ENCODE measurements at places on chromosomes 11 and 22. TPM values are rescaled to one million over a fixed set of nuclear protein-coding genes. Genes with fewer than 3 reads are reported as not detected.

- DNase-seq = no peak
These were observed 5.9 kb upstream of the CCDC117 start for GRCh38 chr22:28766628-28767027.

Gene NAALAD2
- 0.89 TPM for total RNA-seq

GRCh38 chr11:13152264-13152663 is 125.3 kb upstream of the BMAL1 start:
- no peak for DNase-seq

Gene C11orf21
- total RNA-seq = 0.15 TPM

- no peak for DNase-seq
These were observed 495 bp upstream of the IFITM1 start for GRCh38 chr11:313304-313786.

DNA sequence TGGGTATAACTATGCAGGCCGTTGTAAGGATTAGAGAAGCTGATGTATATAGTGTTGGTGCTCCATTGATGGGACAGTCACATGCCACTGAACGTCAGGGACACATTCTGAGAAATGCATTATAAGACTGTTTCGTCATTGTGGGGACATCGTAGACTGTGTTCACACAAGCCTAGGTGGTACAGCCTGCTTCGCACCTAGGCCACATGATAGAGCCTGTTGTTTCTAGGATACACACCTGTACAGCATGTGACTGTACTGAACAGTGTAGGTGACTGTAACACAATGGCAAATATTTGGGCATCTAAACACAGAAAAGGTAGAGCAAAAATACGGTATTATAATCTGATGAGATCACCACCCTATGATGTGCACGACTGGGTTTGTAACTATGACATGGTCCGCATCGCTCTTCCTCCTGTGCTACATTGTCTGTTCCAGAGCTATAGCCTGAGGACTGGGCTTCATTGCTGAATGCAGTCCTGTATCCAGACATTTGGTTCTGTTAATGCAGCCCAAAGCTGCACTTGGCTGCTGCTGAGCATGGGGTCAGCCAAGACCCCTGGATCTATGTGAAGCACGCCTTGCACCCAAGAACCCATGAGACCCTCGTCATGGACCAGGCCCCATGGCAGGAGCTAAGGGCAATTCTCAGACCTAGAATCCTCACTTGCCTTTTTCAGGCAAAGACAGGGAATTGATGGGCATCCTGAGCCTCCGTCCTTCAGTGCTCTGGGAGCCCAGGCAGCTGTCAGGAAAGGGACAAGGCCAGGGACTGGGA is 51.1 kb upstream of the THY1 start:
- DNase-seq = no peak

Gene GSTT2B
- not detected for total RNA-seq

Gene RNH1
- 104 TPM for total RNA-seq

Gene GRM5
- total RNA-seq = not detected

Gene FAM180B
- total RNA-seq = not detected

DNA sequence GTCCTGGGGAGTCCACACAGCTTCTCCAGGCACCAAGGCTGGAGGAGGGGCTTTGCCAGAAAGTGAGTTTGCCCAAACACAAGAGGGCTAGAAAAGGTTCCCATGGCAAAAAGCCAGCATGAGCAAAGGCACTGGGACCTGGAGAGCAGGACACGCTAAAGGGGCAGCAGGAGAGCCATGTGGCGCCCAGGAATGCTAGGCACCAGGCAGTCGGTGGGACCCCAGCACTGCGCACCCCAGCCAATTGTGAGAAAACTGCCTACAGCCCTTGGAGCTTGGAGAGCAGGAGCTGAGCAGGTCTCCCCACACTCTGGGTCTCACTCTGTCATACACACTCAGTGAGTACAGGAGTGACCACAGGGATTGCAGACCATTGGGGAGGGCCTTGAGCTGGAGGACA is 5.2 kb upstream of the RAB1B start:
- DNase-seq = no peak

- DNase-seq = peak; percentile 44
These were observed 27.5 kb downstream of the KIAA0930 start for GRCh38 chr22:45212992-45213751.

Gene MOGAT2
- 169 TPM for total RNA-seq

- no peak for DNase-seq
These were observed 27.5 kb downstream of the CSTF3 start for GRCh38 chr11:33133761-33134160.

Gene C11orf87
- not detected for total RNA-seq

Gene SMTNL1
- total RNA-seq = not detected

Gene OR5B21
- total RNA-seq = not detected

Data from left colon (tissue), 2 donors.